ENCODE measurements at places on chromosomes 1 and 21. TPM values are rescaled to one million over a fixed set of nuclear protein-coding genes. Genes with fewer than 3 reads are reported as not detected.
A peak's percentile ranks its signal among the peaks of the same experiment; 100 is the strongest.

Gene PROX1
- 6.1 TPM for polyA plus RNA-seq

Gene COL8A2
- polyA plus RNA-seq: 1.6 TPM

Gene SLC9A1
- 23.2 TPM for polyA plus RNA-seq

Gene OXCT2
- 0.53 TPM for polyA plus RNA-seq

Gene LRRC8B
- 9.3 TPM for polyA plus RNA-seq

Gene USP21
- 49.5 TPM for polyA plus RNA-seq

Gene TRIM58
- polyA plus RNA-seq: 1.6 TPM

Gene PKLR
- polyA plus RNA-seq: 9.0 TPM

DNA sequence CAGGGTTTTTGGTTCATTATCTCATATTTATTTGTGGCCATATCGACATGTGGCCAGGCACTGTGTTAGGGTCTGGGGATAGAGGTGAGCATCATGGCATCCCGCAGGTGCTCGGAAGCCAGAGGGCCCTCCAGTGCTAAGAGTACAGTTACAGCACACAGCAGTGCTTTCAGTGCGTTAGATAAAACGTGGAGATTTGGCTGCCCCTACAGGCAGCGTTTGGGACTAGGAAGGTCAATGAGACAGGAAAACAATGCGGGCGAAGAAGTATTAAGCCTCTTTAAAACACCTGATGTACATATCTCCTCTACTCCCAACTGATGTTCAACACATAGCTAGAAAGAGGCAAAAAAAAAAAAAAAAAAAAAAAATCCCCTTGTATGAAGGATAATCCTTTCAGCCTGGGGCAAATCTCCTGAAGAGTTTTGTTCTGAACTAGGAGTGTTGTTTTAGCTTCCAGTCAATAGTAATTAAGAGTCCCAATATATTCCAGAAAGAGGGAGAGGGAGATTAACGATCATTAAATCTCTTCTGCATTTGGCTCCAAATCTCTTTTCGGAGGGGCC, 80.1 kb downstream of the CAPZB start:
- DNase-seq: no peak

- DNase-seq: no peak
Measured at GRCh38 chr21:24217151-24217550, 1390.1 kb downstream of the MRPL39 start.

- no peak for DNase-seq
Measured at GRCh38 chr1:159228554-159228953, 23.9 kb downstream of the ACKR1 start.

DNA sequence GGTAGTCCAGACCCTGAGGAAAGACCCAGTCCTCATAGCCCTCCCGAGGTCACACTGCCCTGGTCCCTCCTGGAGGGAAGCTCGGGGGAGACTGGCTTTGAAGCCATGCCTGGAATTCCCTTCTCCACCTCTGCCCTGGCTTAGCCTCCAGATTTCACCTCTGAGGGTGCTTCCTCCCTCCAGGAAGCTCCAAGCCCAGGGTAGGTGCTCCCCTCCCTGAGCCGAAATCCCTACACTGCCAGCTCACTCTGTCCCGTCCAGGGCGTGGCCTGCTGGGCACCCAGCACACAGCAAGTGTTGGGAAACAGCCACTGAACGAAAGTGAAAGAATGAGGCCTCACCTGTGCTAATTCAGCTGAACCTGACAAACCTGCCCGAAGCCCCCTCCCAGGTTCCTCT, 6.0 kb upstream of the TNFRSF25 start:
- DNase-seq: no peak

DNA sequence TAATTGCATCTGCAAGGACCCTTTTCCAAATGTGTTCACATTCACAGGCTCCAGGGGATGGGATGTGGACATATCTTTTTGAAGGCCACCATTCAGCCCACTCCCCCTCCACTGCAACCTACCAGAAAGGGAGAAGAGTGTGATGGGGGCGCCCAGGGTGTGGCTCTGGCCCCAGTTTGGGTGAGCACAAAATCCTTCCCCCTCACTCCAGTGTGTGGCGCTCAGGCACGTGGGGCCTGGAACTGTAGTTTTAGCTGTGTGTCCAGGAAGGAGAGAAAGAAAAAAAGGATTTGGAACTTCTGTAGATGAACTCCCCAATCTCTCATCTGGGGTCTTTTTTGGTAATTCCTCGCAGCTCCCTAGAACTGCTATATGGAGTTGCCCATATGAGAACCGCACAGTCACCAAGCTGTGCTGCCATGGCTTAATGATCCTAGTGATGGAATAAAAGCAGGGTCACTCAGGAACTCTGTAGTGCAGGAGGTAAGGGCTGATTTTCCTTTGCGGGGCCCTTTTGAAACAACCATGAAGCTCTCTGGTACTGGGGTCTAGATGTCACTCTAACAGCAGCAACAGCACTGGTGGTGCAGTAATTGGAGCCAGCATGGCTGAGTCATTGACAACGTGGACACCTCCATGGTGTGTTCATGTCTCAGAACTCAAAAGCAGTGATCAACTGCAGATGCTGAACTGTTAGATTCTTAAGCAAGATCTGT, 17.0 kb downstream of the AGT start:
- DNase-seq: no peak

- DNase-seq: no peak
Measured at GRCh38 chr1:18183533-18183932, 75.9 kb downstream of the IGSF21 start.

- DNase-seq: no peak
Measured at GRCh38 chr1:198679535-198680173, 40.8 kb downstream of the PTPRC start.

DNA sequence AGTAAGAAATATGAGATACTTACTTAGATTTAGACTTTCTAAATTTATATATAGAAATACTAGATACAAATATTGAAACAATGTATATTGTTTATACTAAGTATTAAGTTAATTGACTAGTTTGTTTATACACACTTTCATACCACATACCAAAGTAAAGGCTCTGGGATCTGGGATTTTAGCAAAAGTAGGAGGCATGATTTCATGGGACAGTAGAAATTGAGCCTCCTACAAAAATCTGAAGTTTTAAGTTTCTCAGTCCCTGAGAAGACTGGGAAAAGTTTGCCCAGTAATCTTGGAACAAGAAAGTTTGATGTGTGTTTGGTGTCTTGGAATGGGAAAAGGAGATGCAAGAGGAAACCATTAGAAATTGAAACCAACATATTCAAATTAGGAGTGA, 30.9 kb downstream of the KCTD3 start:
- no peak for DNase-seq

DNA sequence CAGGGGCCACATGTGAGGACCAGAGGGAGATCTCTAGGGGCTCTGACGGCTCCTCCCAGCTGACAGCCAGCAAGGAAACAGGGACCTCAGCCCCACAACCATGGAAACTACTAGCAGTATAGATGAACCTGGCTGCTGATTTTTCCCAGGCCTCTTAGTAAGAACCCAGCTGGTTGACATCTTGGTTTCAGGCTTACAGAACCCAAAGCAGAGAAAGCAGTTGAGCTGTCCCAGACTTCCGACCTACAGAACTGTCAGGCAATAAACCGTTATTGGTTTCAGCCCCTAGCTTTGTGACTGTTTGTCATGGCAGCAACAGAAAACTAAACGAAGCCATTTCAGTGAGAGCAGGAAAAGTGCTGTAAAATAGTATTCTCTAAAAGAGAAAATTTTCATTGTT, 36.4 kb downstream of the ETS2 start:
- peak; percentile 47 for DNase-seq

GRCh38 chr1:210978974-210979354, 155.0 kb downstream of the KCNH1 start:
- DNase-seq: no peak

DNA sequence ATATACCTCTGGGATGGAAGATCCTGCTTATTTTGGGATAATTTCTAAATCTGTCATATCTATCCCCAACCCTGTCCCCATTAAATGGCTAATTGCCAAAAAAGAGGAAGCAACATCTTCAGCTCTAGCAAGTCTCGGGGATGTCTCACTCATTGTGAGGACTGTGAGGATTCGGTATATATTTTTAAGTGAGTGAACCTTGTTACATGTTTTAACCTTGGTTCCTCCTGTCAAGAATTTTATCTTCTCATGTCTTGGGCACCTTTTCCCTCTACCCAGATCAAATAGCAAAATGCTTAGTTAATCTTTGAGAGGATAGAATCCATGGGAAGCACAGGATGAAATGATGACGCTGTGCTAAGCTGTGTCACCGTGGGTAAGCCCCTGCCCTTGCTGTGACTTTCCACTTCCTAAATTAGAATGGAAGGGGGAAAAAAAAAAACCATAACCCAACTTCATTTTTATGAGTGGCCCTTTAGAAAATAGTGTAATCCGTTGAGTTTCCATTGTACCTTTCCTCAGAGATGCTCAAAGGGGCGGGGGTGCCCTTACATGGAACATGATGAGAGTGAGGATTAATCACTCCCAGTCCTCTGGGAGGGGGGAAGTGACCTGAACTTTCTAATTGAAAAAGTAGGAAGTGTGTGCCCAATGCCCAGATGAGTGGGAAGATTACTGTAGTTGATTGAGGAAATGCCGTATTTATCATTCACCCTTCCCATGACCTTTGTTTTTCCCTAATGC, 7.6 kb downstream of the ATP1A1 start:
- DNase-seq: no peak

DNA sequence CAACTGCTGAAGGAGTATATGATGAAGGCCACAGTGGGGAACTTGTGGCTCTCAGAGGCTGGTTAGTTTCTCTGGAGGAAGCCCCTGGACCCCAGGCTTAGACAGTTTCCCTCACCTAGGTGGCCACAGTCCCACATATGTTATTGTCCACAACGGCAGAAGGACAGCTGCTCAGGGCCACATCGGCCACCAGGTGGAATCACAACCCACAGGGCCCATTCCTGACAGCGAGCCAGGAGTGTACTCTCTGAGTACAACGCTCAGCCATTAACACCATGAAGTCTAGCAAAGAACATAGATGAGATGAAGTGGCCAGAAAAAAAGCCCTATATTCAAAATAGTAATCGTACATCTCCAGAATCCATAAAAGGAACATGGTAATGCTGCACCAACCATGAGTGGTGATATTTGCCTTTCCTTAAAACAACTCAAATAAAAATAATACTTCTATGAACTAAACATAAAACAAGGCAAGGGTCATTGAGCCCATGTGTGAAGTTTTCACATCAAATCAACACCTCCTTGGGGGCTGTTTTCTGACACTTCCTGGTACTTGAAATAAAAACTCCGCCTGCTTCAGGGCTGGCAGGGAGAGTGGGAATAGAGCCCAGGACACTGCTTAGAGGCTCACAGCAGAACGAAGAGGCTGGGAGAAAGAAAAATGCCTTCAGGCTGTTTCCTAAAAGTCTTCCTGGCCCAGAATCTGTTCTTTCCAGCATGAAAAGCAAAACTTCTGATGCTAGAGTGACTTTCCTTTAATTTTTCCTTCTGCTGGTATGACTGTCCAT, 383.3 kb downstream of the HHAT start:
- no peak for DNase-seq

DNA sequence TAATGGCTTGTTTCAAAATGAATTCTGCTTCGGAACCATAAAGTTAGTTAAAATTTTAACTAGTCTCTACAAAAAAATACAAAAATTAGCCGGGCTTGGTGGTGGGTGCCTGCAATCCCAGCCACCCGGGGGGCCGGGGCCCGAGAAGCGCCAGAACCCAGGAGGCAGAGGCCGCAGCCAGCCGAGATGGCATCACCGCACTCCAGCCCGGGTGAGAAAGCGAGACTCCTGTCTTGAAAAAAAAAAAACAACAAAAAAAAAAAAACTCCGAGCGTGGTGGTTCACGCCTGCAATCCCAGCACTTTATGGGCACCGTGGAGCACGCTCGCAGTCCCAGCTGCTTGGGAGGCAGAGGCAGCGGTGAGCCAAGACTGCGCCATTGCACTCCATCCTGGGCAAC, 781.4 kb downstream of the BRINP3 start:
- no peak for DNase-seq

- no peak for DNase-seq
Measured at GRCh38 chr1:190196020-190196419, 281.6 kb downstream of the BRINP3 start.

DNA sequence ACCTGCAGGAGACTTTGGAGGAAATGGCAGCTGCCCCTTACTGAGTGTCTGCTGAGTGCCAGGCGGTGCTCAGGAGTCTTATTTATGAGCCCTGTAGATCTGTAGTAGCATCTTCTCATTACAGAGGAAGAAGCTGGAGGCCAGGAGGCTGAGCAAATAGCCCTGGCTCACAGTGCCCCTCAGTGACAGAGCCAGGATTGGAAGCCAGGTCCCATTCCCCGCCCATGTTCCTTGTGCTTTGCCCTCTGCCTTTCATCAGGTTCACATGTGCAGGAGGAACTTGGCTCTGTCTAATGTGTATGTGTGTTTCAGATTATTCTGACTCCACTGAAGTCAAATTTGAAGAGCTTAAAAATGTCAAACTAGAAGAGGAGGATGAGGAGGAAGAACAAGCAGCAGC, 21.2 kb downstream of the KDM4A start:
- DNase-seq: no peak

DNA sequence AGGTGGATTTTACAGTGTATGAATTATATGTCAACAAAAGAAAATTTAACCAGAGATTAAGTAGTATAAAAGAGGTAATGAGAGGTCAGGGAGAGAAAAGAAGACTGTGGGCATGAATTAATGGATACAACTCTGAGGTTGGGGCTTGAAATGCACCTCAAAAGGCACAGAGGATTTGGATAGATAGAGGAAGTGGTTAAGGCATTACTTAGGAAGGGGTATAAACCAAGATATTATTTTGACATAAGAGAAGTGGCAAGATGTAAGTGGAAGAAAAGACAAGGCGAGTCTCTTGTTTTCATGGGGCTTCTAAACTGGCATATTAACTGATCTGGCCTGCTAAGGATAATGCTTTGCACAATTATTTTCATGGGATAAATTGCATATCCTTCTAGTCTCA, 34.1 kb downstream of the RAP1A start:
- no peak for DNase-seq

DNA sequence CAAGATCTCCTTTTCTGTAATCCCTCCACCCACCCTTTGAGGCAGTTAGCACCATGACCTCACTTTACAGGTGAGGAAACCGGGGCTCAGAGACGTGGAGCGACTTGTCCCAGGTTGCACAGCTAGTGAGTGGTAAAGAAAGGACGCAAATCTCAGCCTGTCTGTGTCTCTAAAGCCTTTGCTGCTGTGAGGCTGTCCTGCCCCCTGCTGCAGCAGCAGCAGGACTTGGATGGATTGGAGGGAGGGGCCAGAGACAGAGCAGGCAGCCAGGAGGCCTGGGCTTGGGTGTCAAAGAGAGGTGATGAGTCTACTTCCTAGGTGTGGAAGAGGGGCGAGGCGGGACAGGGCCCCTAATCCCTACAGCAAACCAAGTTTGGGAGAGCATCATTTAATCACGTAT, 69.6 kb downstream of the PTPRU start:
- DNase-seq: no peak

DNA sequence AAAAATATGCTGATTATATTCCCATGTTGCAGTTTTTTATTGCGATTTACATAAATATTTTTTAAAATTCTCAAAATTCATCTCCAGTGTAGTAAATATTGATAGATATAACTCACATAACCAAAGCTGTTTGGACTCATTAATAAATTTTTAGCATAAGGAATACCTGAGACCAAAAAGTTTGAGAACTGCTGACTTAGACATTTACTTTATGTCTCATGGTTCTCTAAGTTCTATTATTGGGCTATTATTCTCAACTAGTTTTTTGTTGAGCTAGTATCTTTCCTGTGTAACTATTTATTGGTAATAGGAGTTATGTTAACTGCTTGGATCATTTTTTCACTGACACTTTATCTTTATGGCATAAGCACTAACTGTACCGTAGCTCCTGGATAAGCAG, 1069.6 kb downstream of the ADGRL2 start:
- no peak for DNase-seq
